MM.1S (cell line): ENCODE measurements at places on chromosomes 3 and 15.

DNA sequence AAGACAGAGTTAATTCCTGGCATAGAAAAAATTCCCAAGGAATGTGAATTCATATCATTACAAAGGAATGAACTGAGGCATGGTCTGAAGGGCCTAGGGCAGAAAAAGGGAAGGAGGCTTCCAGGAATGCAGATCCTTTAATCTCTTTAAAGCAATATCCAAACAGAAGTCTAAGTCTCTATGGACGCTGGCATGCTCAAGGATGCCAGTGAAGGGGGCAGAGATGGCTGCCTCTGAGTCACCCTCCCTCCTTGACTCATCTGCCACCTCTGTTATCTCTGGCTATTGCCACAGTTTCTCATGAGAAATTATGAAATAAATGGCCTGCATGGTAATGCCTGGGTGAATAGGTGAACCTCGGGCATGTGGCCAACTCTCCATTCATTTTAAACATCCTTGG lies 96.3 kb upstream of the BCL6 start:
- H3K4me3 ChIP-seq: no peak overlapping the region
- no peak for DNase-seq
- H3K27me3 ChIP-seq: no peaks in the 10 kb centered on the region
- no peak overlapping the region for H3K27ac ChIP-seq

DNA sequence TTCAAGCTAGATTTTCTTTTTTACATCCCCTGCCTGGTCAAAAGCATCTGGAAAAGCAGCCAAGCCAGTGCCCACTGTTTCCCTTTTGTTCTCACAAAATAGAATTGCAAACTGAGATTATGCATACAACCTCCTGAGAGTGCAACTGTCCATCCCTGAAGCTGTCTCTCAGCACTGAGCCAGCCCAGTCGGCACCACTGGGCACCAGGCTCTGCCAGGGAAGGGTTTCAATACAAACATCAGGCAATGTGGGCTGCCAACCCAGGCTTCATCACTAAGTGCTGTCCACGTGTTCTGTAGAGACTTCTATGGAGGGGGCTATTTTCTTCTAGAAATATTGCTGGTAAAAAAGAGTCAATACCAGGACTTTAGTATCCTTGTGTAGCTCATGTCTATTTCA lies 356.3 kb upstream of the TBL1XR1 start:
- H3K27me3 ChIP-seq: no peaks in the 10 kb centered on the region
- H3K4me1 ChIP-seq: peaks cover 46% of the 10 kb centered on the region
- H3K4me3 ChIP-seq: no peak overlapping the region

GRCh38 chr3:52317208-52318000 lies 1.3 kb downstream of the DNAH1 start:
- DNase-seq: peak; percentile 20
- H3K36me3 ChIP-seq: no peaks in the 10 kb centered on the region
- peaks cover 19% of the 10 kb centered on the region for H3K4me1 ChIP-seq
- no peaks in the 10 kb centered on the region for H3K27me3 ChIP-seq
- H3K27ac ChIP-seq: no peak overlapping the region

- no peaks in the 10 kb centered on the region for H3K36me3 ChIP-seq
- no peaks in the 10 kb centered on the region for H3K4me1 ChIP-seq
- no peak overlapping the region for H3K27ac ChIP-seq
- H3K27me3 ChIP-seq: no peaks in the 10 kb centered on the region
- DNase-seq: peak; percentile 72
Observed at GRCh38 chr3:165185707-165186327, 10.4 kb downstream of the SLITRK3 start.

- no peak overlapping the region for H3K4me3 ChIP-seq
- no peaks in the 10 kb centered on the region for H3K36me3 ChIP-seq
- H3K27ac ChIP-seq: no peak overlapping the region
- DNase-seq: no peak
- no peaks in the 10 kb centered on the region for H3K27me3 ChIP-seq
- peaks cover 14% of the 10 kb centered on the region; the same call in 1 of the 2 replicates for H3K4me1 ChIP-seq
Observed at GRCh38 chr3:175238801-175239200, 379.7 kb downstream of the NAALADL2 start.

DNA sequence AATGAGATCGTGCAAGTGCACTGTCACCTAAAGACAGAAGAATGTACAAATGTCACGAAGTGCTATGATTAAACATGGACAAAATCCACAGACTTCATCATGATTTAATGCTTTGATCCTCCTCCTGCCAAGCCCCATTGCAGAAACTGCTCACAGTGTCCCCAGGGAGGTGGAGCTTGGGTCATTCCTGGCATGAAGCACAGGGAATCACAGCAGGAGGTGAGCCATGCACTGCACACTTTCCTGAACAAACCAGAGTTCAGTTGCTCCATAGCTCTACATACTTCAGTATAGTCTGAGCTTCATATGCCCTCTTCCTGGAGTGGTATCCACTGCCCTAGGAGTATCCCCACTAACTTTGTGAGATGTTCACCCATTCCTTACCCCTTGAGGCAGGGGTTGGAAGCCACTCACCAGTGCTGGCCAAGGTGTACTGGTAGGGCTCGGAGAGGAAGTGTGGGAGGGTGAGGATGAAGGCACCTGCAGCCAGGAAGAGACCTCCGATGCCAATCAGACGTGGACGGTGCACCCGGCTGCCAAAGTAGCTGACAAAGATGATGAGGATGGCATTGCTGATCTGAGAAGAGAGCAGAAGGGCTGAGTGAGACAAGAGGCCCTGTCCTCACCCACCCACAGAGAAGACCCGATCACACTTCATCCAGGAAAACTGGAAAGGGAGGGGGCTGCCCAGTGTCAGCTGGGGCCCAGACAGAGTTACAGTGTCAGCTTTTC lies 56.3 kb downstream of the SLCO2A1 start:
- H3K36me3 ChIP-seq: no peaks in the 10 kb centered on the region
- no peak for DNase-seq
- H3K27me3 ChIP-seq: no peaks in the 10 kb centered on the region
- H3K4me1 ChIP-seq: no peaks in the 10 kb centered on the region
- no peak overlapping the region for H3K4me3 ChIP-seq

GRCh38 chr3:124032881-124033359 lies 41.0 kb upstream of the ROPN1 start:
- no peaks in the 10 kb centered on the region for H3K36me3 ChIP-seq
- peak overlapping the region; percentile 64 for H3K4me3 ChIP-seq
- peaks cover 21% of the 10 kb centered on the region for H3K27me3 ChIP-seq
- H3K4me1 ChIP-seq: no peaks in the 10 kb centered on the region
- peak; percentile 76 for DNase-seq

DNA sequence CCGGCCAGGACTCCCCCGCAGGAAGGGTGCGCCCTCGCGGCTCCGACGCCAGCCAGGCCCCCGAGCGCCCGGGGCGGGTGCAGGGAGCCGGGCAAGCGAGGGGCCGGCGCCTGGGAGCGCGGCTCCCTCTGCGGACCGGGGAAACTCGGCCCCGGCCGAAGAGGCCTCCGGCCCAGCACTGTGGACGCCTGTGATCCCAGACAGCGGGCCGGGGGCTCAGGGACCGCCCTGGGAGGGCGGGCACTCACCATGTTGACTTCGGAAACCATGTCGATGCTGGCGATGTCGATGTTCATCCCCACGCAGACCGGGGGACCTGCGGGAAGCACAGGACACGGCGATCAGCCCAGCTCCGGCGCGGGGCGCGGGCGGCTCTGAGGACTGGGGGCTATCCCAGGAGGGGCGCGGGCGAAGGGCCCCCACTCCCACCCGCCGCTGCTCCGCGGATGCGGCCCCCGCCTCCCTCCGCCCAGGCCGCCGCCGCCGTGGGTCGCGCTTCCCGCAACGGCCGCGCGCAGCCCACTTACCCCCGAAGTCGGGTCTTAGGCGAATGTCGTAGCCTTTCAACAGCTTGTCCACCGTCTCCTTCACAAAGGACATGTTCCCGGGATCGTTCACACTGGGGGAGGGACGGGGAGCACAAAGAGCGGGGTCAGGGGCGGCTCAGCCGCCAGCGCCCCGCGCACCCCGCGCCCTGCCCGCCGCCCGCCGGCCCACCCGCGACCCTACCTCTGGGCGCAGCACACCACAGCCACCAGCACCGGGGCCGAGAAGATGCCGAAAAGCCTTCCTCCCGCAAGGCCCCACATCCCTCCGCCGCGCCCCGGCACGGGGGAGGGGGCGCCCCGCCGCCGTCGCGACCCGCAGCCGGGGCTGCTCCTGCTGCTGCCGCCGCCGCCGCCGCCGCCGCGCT lies at the start of gene GABRB3:
Gene GABRB3, minus strand, starts transcription at position 913 of the 913 bp plus-strand sequence.
- no peak for DNase-seq
- H3K27me3 ChIP-seq: no peaks in the 10 kb centered on the region
- H3K4me3 ChIP-seq: no peak within 1 kb of the TSS
- no peaks in the 10 kb centered on the region for H3K36me3 ChIP-seq

DNA sequence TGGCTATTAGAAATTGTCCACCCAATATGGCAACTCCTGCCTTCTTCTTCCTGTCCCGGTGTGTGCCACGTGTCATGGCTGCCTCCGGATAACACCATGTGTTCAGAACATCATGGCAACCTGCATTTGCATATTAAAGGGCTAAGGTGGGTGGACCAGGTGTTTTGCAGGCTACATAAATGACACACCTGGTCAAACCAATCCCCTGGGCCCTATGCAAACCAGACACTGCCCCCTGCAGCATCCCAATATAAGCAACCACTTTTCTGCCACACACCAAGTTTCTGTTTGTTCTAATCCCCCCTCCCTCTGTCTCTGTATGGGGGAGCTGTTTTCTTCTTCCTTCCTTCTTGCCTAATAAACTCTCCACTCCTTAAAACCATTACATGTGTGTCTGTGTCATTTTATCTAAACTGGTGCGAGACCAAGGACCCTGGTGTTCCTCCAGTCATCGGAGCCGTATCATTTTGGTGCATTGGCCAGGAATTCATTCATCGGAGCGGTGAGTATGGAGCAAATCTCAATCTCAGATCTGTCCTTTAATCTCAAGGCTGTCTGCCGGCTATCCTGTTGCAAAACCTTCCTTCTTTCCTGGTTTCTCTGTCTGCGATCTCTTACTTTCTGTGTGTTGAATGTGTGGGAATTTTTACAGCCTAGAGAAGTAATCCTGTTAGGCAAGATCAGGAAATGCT lies 44.5 kb downstream of the NCEH1 start:
- H3K27ac ChIP-seq: no peak overlapping the region
- DNase-seq: no peak
- no peaks in the 10 kb centered on the region for H3K36me3 ChIP-seq
- H3K4me3 ChIP-seq: no peak overlapping the region

GRCh38 chr3:153293265-153293664 lies 131.2 kb downstream of the RAP2B start:
- peaks cover 21% of the 10 kb centered on the region for H3K4me1 ChIP-seq
- no peaks in the 10 kb centered on the region for H3K27me3 ChIP-seq
- DNase-seq: no peak
- no peaks in the 10 kb centered on the region for H3K36me3 ChIP-seq
- H3K4me3 ChIP-seq: no peak overlapping the region
- H3K27ac ChIP-seq: no peak overlapping the region

- no peaks in the 10 kb centered on the region for H3K27me3 ChIP-seq
- H3K4me3 ChIP-seq: no peak overlapping the region
- H3K4me1 ChIP-seq: no peaks in the 10 kb centered on the region
- no peaks in the 10 kb centered on the region for H3K36me3 ChIP-seq
- no peak for DNase-seq
Observed at GRCh38 chr15:45326741-45327140, 51.6 kb downstream of the GATM start.

- H3K4me1 ChIP-seq: no peaks in the 10 kb centered on the region
- H3K27me3 ChIP-seq: no peaks in the 10 kb centered on the region
- H3K27ac ChIP-seq: no peak overlapping the region
Observed at GRCh38 chr3:76582632-76583378, 457.1 kb upstream of the ROBO2 start.
